ENCODE measurements at places on chromosomes 12 and 14.
A peak's percentile ranks its signal among the peaks of the same experiment; 100 is the strongest.

DNA sequence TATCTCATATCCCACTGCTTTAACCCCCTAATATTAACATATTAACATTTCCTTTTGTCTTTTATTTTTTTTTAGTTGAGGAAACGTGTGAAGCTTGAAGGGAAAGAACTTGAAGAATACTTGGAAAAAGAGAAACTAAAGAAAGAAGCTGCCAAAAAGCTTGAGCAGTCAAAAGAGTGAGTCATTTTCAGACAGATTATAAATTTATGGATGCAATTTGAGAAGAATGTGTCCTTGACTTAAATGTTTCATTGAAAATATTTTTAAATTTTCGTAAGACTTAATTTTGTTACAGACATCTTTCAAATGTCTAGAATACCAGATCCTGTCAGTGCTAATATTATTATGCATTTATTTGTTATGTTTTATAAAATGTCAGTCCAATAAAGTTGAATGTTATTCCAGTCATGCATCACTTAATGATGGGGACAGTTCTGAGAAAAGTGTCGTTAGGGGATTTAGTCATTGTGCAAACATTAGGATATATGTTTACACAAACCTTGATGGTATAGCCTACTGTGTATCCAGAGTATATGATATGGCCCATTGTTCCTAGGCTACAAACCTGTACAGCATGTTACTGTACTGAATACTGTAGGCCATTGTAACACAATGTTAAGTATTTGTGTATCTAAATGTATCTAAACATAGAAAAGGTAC, 32.6 kb downstream of the CPSF2 start:
- DNase-seq = no peak

GRCh38 chr12:12138203-12139154, 67.7 kb downstream of the BCL2L14 start:
- DNase-seq = no peak

DNA sequence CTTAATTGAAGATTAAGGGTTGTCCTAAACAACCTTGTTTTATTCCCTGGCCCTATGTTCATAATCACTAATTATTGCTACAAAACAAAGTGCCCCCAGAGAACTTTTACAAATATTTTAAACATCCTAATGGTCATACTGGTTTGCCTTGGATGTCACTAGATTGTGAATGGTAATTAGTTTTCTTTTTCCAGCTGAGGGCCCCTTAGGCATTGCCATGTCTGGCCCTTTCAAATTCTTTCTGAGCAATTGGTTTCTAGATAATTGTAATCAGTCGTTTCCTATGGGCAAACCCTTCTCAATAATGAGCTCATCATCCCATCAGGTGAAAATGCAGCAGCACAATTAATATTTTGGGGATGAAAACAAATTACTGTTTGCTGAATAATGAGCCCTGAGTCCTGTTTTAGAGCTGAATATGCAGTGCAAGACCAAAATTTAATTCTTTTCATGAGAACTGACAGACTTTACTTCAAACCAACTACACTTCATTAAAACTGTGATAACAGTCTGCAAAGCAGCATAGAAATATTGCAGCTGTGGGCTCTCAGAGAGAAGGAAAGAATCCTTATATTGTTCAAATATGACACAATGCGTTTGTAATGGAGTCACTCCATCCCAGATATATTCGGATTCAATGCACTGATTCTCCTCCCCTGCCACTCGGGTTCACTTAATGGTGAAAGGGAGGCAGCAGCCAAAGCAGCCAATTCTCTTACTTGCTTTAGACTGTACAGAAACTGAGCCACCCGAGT, 67.7 kb upstream of the ARHGAP5 start:
- no peak for DNase-seq

- DNase-seq = peak; percentile 88
Measured at GRCh38 chr14:103910262-103910935, 17.9 kb upstream of the TDRD9 start.

DNA sequence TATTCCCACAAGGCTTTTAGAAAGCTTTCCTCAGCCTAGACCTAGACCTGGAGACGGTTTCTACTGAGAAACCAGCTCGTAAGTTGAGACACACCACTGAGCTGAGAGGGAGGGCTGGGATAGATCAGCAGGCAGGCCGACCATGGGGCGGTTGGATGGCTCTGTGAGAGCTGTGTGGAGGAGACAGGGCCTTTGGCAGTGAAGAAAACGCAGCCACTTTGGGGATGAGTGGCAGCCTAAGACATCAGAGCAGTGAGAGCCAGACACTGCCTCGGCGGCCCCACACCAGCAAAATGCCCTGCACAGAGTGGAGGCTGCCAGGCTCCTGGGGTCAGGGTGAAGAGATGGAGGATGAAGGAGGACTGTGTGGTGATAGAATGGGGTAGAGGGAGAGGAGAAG, 46.0 kb downstream of the CACNA2D4 start:
- DNase-seq = no peak

DNA sequence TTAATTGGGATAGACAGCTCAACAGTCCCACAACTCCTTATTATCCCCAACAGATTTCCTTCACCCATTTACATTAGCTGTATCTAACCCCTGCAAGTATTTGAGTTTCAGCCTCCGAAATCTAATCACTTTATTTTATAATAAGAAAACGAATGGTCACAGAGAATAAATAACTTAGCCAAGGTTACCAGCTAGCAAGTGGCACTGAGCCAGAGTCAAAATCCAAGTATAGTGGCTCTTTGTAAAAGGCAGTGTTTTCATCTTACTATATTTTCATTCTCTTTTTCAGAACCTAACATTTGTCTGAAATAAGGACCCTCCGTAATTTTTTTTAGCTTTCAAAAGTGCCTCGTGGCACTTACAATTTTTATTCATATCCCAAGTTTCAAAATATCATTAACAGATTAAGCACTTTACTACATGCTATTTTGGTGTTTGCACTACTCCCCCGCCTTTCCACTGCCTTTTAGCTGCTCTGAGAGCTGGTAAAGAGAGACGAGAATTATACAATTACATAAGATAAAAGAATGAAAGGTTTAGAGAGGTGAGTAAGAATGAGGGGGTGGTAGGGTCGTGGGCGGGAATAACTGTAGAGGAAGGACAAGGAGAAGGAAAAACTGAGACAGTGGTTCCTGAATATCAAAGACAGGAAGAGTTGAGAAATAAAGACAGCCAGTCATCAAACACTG, 3.7 kb upstream of the USP15 start:
- DNase-seq = no peak

DNA sequence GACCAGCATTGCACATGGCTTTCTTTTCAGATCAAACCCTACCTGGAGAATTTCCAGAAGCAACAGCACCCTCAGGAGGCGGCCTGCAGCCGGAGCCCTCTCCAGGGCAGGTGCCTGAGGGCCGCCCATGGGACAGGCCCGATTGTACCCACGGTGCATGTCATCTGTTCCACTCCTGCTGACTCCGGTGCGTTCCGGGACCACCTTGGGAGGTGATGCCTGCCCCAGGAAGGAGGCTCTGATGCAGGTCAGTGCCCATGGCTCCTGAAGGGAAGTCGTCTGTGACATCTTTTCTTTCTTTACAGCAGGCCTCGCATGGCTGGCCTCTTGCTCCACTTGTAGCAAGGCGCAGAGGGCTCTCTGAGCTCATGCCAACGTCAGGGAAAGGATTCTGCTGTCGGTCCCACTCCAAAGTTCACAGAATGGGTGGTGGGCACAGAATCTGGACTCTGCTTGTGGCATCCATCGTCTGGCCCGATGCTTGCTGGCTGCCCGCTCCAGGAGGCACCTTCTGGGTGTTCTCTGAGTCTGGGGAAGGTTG, 160.7 kb upstream of the RTL1 start:
- DNase-seq = no peak

- DNase-seq = no peak
Measured at GRCh38 chr12:27845187-27845586, 65.2 kb upstream of the MANSC4 start.

DNA sequence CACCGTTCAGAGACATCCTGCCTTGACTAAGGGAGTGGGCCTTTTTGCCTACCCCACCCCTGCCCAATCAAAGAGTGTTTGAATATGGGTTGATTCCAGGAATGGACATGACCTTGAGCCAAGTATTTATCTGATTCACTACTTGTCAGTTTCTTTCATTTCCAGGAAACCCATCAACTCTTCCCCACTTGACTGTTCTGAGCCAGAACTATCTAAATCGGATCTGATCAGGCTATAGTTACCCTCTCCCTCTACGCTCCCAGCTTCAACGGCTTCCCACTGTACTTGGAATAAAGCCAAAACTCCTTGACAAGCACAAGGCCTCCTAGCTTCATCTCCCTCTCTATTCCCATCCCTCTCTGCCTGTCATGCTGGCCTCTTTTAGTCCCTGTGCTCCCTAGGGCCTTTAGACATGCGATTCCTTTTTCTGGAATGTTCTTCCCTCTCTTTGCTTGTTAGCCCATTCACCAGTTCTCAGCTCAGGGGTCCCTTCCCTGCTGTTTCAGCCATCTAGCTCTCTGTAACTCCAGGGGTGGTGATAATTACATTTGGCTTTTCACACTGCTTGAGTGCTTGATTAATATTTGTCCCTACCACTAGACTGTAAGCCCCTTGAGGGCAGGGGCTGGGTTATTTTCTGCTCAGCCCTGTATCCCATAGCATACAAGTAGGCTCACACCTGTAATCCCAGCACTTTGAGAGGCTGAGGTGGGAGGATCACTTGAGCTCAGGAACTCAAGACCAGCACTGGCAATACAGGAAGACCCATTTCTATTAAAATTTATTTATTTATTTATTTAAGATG, 5.5 kb upstream of the ITPK1 start:
- DNase-seq = no peak

DNA sequence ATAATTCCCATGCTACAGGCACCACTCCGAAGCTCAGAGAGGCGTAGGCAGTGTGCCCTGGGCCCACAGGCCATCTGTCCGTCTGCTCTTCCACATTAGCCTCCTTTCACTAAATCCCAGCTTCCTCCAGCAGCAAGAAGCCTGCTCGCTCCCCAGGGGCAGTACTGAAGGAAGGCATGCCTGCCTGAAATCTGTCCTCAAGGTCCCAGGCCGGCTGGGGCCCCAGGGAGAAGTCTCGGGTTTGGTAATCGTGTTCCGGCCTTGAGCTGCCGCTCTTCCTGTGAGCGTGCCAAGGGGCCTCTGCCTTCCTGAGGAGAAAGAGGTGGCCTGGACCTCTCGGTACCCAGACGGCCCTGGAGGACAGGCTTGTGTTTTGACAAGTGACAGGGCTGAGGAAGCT, 15.2 kb upstream of the DLK1 start:
- no peak for DNase-seq

DNA sequence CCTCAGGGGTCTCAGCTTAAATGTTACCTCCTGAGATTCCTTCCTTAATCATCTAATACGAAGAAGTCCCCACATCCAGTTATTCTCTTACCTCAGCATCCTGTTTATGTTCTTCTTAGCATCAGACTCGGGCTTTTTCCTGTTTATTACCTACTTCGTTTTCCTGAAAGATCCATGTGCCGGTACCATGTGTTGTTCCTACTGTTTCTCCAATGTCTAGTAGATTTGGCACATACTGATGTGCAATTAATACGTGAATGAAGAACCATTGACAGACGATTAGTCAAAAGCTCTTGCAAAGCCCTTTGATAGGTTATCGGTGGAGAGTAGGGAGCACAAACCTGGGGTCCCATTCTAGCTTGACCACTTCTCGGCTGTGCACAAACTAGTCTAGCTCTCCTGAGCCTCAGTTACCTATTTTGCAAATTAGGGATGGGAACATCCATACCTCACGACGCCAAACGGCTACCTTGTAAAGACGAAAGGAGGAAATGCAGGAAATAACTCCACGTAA, 735 bp upstream of the MAPKAPK5 start:
- DNase-seq = no peak

DNA sequence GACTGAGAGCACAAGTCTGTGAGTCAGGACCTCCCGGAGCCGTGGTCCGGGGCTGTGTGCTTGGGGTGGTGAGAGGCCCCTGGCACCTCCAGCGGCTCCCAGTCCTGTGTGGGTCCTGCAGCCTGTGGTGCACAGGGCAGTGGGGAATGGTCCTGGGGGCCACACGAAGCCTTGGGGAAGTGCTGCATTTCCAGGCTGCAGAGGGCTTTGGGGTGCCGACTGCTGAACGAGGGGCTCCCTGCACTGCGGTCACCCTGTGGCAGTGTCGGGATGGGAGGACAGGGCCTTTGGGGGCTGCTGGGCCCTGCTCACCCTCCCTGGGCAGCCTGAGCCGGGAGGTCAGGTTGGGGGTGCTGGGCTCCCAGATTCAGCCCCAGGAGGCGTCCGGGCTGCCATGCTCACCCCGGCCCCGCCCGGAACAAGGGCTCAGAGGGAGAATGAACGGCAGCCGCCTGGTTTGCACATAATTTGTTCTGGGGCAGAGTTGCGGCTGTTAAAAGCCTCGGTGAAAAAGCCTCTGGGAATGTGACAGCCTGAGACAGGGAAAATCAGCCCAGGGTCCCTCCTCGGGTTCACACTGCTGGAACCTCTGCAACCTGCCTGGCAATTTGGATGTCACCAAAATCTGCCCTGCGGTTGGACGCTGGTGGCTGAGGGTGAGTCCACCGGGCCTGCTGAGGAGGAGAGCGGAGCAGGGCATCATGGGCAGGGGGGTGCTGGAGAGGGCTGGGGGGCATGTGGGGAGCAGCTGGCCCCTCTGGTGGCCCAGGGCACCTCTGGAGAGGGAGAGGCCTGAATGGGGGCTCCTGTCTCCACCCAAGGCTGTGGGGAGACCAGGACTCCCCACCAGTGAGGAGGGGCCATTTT, 109.2 kb downstream of the KIF26A start:
- DNase-seq = no peak

GRCh38 chr12:128977441-128977840, 124.2 kb downstream of the GLT1D1 start:
- DNase-seq = no peak

- no peak for DNase-seq
Measured at GRCh38 chr14:67187826-67188225, 1.4 kb upstream of the GARIN2 start.

DNA sequence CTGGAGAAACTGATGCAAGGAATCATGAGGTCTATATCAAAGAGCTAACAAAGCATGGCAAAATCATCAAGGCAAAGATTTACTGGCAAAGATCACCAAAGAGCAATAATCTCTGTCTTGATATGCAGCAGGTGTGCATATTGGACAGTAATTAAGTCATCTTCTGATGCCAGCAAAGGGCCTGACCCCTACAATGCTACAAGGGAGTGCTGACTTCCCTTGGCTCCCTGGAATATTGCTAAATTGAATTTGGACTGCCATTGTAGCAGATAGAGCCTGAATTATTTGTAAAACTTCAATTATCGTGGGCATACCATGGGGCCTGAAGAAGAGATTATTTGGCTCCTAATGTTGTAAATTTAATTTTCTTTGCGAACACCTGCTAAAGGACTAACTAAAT, 307.9 kb upstream of the SYT1 start:
- DNase-seq = no peak

DNA sequence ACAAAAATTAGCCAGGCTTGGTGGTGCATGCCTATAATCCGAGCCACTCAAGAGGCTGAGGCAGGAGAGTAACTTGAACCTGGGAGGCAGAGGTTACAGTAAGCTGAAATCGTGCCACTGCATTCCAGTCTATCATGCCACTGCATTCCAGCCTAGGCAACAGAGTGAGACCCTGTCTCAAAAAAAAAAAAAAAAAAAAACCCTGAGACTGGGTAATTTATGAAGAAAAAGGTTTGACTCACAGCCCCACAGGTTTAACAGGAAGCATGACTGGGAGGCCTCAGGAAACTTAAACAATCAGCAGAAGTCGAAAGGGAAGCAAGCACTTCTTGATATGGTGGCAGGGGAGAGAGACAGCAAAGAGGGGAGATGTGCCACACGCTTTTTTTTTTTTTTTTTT, 123.2 kb downstream of the GXYLT1 start:
- DNase-seq = no peak

- DNase-seq = no peak
Measured at GRCh38 chr12:5798242-5799015, 146.6 kb downstream of the ANO2 start.

- no peak for DNase-seq
Measured at GRCh38 chr14:33029511-33029910, 90.8 kb downstream of the NPAS3 start.

GRCh38 chr12:67280572-67280971, 11.4 kb downstream of the CAND1 start:
- DNase-seq = no peak
